ENCODE measurements at places on chromosomes 1 and 21.

GRCh38 chr21:25149022-25149421, 458.3 kb downstream of the MRPL39 start:
- H3K36me3 ChIP-seq, result no peaks in the 10 kb centered on the region
- H3K4me1 ChIP-seq, result no peaks in the 10 kb centered on the region
- DNase-seq, result no peak
- H3K27me3 ChIP-seq, result no peaks in the 10 kb centered on the region

- no peak overlapping the region for H3K4me3 ChIP-seq
- DNase-seq, result no peak
- no peaks in the 10 kb centered on the region for H3K27me3 ChIP-seq
- no peak overlapping the region for H3K27ac ChIP-seq
- H3K4me1 ChIP-seq, result no peaks in the 10 kb centered on the region
Measured at GRCh38 chr1:10187026-10187334, 23.4 kb upstream of the KIF1B start.

DNA sequence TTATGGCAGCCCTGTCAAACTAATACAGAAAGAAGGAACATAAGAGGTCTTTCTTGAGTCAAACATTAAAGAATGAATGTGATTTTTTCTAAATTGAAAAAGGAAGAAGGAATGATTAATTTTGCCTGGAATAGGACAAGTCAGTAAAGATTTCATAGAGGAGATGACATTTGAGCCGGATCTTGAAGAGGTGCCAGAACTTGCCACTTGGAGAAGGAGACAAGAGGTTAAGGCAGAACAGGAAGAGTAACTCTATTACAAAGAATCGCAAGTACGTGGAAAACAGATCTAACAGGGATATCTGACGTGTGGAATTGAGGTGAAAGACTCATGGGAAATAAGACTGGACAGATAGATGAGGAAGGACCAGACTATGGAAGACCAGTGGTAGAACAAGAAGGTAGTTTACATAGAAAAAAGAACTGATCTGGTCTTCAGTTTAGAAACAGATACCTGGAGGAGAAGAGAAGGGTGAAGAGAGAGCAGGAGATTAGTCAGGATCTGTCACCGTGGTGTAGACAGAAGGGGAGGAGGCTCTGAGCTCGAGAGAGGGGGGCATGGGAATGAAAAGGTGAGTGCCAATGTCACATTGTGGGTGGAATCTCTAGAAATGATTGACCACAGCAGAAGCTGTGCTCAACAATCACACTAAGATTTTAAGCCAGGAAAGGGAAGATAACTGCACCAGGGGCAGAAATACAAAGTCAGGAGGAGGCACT, 32.5 kb downstream of the RHOU start:
- H3K4me1 ChIP-seq, result peaks cover 2% of the 10 kb centered on the region
- no peaks in the 10 kb centered on the region for H3K27me3 ChIP-seq
- H3K27ac ChIP-seq, result no peak overlapping the region
- DNase-seq, result no peak

DNA sequence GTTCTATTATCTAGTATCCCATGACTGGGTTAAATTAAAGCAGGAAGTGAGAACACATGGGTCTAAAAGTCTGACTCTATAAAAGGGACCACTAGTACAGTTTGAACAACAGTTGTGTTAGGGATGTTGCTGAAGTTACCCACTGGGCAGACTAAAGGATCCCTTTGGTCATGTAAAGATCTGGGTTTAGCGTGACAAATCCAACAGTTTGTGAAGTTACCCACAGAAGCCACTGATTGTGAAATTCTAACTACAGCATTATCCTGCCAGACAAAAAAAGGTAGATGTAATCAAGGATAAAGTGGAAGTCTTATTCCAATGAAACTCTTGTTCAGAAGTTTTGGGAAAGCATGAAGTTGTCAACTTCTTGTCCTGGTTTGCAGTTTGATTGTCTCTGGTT, 5.7 kb downstream of the QSOX1 start:
- no peaks in the 10 kb centered on the region for H3K27me3 ChIP-seq
- no peaks in the 10 kb centered on the region for H3K36me3 ChIP-seq
- peaks cover 8% of the 10 kb centered on the region for H3K4me1 ChIP-seq

- no peak overlapping the region for H3K27ac ChIP-seq
- no peaks in the 10 kb centered on the region for H3K36me3 ChIP-seq
- H3K27me3 ChIP-seq, result no peaks in the 10 kb centered on the region
- DNase-seq, result no peak
- H3K4me3 ChIP-seq, result no peak overlapping the region
Measured at GRCh38 chr1:200099040-200099439, 71.5 kb downstream of the NR5A2 start.

- H3K27me3 ChIP-seq, result no peaks in the 10 kb centered on the region
- H3K4me1 ChIP-seq, result peaks cover 38% of the 10 kb centered on the region
- no peak for DNase-seq
- H3K36me3 ChIP-seq, result peaks cover 38% of the 10 kb centered on the region
Measured at GRCh38 chr1:26280333-26281042, 602 bp downstream of the SH3BGRL3 start.

- peaks cover 23% of the 10 kb centered on the region for H3K4me1 ChIP-seq
- peaks cover 7% of the 10 kb centered on the region for H3K27me3 ChIP-seq
- H3K4me3 ChIP-seq, result no peak overlapping the region
- H3K36me3 ChIP-seq, result peaks cover 9% of the 10 kb centered on the region
- no peak for DNase-seq
- H3K27ac ChIP-seq, result no peak overlapping the region
Measured at GRCh38 chr1:201648907-201649721, 110.2 kb downstream of the NAV1 start.

GRCh38 chr1:112337028-112337531, 58.9 kb upstream of the CTTNBP2NL start:
- H3K27ac ChIP-seq, result no peak overlapping the region
- no peak overlapping the region for H3K4me3 ChIP-seq
- H3K27me3 ChIP-seq, result no peaks in the 10 kb centered on the region
- H3K36me3 ChIP-seq, result no peaks in the 10 kb centered on the region
- H3K4me1 ChIP-seq, result no peaks in the 10 kb centered on the region

DNA sequence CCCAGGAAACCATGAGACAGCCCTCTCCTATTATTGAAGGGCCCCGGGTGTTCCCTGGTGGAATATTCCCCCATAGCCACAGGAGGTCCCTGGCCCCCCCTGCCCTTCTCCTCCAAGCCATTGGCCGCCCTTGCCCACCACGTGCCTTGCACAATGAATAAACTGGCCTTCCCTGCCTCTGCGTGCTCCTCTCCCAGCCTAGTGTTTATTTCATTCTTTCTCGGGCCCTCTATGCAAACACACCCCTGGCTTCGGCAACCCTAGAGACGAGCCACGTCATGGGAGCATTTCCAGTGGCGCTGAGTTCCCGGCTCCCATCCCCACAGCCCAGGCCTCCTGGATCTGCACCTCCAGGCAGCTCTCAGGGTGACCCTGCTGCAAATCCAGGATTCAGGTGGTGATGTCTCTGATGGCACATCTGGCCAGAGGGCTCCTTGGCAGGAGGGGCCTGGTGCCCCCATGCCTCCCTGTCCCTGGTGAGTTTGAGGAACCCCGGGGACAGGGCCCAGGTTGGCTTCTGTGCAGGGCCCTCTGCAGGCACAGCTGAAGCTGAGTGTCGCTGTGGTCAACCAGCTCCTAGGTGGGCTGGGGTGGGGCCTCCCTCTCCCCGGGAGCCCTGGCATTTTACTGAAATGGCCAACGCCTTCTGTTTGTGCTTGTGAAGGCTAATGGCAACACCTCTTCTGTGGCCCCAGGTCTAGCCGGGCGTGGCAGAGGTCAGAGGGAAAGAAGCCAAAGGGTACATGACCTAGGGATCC, 6.2 kb downstream of the KRTAP10-12 start:
- DNase-seq, result no peak
- no peak overlapping the region for H3K4me3 ChIP-seq
- peaks cover 5% of the 10 kb centered on the region for H3K4me1 ChIP-seq
- H3K27me3 ChIP-seq, result peaks cover 29% of the 10 kb centered on the region
- no peaks in the 10 kb centered on the region for H3K36me3 ChIP-seq

DNA sequence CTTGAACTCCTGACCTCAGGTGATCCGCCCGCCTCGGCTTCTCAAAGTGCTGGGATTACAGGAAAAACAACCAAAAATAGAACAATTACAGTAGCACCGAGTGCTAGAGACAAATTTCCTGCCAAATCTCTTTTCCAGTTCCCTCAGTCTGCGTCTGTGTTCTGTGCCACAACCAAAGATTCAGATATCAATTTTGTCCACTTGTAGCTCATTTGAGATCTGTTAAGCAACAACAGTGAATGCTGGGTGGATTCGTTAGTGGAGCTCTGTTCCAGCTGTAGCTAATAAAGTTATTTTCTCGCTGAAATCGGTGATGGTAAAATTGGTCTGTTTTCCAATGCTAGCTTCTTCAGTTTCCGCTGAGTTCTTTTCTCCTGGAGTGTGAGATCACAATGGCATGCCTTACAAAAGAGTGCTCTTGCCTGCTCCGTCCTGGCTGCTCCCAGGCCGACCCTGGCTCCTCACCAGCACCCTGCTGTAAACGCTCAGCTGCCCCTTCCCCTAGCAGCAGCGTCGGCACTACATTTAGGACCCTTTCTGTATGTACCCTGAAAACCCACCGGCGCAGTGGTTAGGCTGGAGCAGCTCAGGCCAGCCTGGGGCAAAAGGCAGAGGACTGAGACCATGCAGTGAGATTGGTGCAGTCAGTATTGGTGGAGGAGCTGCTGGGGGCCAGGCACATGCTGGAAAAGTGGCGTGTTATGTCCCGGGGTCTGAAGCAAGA, 395.4 kb downstream of the KIF26B start:
- H3K27me3 ChIP-seq, result no peaks in the 10 kb centered on the region
- peaks cover 4% of the 10 kb centered on the region for H3K4me1 ChIP-seq
- no peak overlapping the region for H3K4me3 ChIP-seq
- no peak for DNase-seq
- H3K36me3 ChIP-seq, result no peaks in the 10 kb centered on the region

DNA sequence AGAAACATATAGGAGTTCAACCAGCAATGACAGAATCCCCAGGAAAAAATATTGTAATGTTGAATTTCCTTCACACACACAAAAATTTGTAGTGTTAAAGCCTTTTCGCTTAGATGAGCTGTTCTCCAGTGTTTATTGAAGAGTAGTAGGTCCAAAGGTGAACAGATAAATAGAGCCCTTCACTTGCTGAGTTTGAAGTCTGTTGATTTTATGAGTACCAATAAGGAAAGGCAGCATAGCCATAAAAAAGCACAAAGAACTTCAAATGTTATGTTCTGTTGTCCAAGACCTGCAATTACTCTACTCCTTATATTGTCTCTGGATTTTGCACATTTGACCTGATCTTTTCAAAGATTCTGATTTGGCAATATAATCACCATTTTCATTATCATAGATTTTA, 362.7 kb upstream of the B3GALT2 start:
- H3K27me3 ChIP-seq, result no peaks in the 10 kb centered on the region
- H3K4me1 ChIP-seq, result no peaks in the 10 kb centered on the region
- no peak overlapping the region for H3K27ac ChIP-seq

DNA sequence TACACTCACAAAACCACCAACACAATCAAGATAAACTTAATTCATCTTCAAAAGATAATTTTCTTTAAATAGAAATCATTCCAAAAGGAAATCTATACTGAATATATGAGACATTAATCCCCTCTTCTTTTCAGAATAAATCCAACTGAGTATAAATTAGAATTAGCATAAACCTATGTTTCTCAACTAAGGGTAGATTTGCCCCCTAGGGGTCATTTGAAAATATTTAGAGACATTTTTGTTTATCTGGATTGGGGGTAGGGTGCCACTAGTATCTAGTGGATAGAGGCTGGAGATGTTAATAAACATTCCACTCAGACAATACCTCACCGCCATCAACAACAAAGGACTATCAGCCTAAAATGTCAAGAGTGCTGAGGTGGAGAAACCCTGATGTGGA, 6.5 kb upstream of the TNFSF4 start:
- H3K4me3 ChIP-seq, result no peak overlapping the region
- H3K4me1 ChIP-seq, result no peaks in the 10 kb centered on the region
- no peaks in the 10 kb centered on the region for H3K36me3 ChIP-seq

DNA sequence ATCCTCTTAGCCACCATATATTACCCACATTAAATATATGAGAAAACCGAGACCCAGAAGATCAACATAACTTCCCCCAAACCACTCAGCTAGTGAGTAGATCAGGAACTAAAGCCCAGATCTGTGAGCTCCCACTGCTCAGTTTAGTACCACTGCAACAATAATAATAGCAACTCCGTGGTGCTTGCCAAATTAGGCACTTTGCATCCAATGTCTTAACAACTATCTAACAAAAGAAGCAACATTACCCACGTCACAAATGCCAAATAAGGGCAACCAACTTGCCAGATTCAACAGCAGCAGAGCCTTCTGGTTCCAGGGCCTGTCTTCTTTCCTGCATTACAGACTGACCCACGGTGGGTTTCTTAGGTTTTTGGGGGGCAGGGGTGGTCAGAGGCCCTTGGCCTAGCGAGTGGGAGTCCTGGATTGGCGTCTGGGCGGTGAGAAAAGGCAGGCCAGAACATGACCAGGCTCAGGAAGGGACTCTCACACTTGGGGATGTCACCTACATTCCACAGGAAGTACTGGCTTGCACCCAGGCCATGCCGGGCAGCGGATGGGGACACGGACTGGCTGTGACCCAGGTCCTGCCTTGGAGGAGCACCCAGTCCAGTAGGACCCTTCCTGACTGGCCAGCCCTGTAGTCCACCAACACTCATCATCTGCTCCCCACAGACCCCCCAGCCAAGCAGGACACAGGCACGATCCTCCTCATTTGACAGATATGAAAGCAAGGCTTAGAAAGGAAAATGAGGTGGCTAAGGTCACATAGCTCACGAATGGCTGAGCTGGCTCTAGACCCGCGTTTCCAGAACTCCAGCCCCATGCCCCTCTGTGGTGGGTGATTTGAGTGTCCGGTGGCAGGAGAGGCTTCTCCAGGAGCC, 4.6 kb downstream of the HCRTR1 start:
- no peak overlapping the region for H3K4me3 ChIP-seq
- H3K36me3 ChIP-seq, result peaks cover 1% of the 10 kb centered on the region
- peaks cover 23% of the 10 kb centered on the region for H3K4me1 ChIP-seq
- no peaks in the 10 kb centered on the region for H3K27me3 ChIP-seq
- DNase-seq, result no peak
- H3K27ac ChIP-seq, result no peak overlapping the region

- H3K36me3 ChIP-seq, result peaks cover 4% of the 10 kb centered on the region
- no peak for DNase-seq
- no peak overlapping the region for H3K4me3 ChIP-seq
- H3K27ac ChIP-seq, result no peak overlapping the region
- H3K27me3 ChIP-seq, result no peaks in the 10 kb centered on the region
- peaks cover 12% of the 10 kb centered on the region for H3K4me1 ChIP-seq
Measured at GRCh38 chr1:245465666-245466065, 310.9 kb downstream of the KIF26B start.

- H3K27ac ChIP-seq, result no peak overlapping the region
- H3K4me1 ChIP-seq, result peaks cover 3% of the 10 kb centered on the region
- H3K27me3 ChIP-seq, result no peaks in the 10 kb centered on the region
Measured at GRCh38 chr1:213381572-213382084, 330.6 kb downstream of the RPS6KC1 start.

DNA sequence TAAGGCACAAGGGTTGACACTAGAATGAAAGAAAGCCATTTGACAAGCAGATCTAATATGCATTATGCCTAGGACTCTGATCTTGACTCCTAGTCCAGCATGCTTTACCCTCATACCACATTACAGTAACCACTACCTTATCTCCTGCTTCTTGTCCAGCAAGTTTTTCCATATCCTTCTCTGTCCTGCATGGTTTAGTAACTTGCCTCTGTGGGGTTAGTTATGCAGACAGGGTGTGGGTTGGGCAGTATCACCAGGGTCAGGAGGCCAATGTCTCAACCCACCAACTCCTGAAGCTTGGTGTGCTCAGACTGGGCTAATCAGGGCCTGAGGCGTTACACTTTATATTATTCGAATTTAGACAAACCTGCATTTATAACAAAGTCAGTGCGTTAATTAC, 18.8 kb downstream of the DHDDS start:
- no peaks in the 10 kb centered on the region for H3K4me1 ChIP-seq
- peak; percentile 88 for DNase-seq
- H3K27ac ChIP-seq, result no peak overlapping the region
- peaks cover 25% of the 10 kb centered on the region for H3K36me3 ChIP-seq
- no peaks in the 10 kb centered on the region for H3K27me3 ChIP-seq
- no peak overlapping the region for H3K4me3 ChIP-seq
